NCI-H226 (cell line): ENCODE measurements at places on chromosomes 3 and 15.

- no peak for DNase-seq
Measured at GRCh38 chr15:51076524-51077220, 18.0 kb downstream of the TNFAIP8L3 start.

DNA sequence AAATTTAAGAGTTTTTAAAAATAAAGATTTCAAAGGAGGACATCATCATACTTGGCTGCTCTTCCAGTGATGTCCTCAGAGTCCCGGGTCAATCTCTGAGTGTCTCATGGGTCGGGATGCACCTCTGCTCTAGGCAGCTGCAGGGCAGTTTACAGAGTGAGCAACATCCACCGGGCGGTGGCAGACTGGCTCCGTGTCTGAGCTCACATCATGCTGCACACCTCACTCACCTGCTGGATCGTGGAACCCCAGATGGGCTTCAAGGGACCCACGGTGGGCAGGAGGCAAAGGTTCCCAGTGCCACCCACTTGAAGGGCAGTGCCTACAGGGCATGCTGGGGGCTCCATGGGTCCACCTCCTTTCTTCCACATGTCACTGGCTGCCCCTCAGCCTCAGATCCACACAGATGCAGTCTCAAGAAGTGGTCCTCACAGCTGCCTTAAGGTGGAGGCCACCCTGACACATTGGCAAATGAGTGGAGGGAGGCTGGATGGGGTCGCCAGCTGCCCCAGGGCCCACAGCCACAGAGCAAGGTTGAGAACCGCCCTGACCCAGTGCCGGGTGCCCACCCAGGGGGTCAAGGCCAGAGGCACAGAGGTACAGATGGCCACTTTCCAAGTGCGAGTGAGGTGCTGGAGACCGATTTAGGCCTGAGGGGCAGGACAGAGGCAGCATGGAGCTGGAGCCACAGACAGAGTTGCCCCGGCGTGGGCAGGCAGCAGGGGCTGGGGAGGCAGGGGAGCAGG, 25.2 kb downstream of the CYFIP1 start:
- no peak for DNase-seq

- DNase-seq, result peak; percentile 93
Measured at GRCh38 chr15:44195151-44195740, at the start of gene FRMD5. TSS of gene FRMD5 (minus strand) at chr15:44195271.

- DNase-seq, result no peak
Measured at GRCh38 chr15:87777054-87777561, 479.4 kb downstream of the NTRK3 start.

GRCh38 chr3:12862387-12862786, 21.0 kb upstream of the RPL32 start:
- no peak for DNase-seq

- no peak for DNase-seq
Measured at GRCh38 chr3:32147933-32148332, 41.5 kb downstream of the GPD1L start.

GRCh38 chr3:10380906-10381305, 60.0 kb upstream of the SEC13 start:
- DNase-seq, result no peak

DNA sequence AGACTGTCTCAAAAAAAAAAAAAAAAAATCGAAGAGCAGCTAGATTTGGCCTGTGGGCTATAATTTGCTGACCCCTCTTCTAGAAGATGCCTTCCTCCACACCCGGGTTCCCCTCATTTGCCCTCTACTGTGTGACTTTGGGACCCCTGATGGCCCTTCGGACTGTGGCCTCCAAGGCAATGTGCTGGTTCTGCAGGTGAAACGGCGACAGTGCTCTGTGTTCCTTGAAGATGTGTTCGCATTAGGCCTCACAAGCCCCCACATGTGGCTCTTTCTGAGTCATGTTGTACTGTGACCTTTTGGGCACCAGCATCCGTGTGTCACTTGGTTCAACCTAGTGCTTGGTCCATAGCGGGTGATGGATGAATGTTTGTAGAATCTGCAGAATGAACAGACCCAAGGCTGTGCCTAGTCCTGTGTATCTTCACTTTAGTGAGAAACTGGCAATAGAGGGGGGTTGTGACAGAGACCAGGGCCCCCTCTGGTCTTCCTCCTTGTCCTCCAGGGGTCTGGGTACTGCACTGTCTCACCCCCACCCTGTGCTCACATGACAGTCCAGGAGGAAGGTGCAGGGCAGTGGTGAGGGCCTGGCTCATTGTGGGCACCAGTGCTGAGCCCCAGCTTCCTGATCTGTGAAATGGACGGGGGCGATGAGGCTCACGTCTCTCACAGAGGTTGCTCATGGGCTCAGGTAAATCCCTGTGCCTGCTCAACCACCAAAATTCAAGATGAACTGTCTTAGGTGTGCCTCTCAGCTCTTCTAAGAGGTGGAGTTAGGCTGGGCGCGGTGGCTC, 22.7 kb downstream of the GOLGA6L2 start:
- no peak for DNase-seq

GRCh38 chr3:34005886-34006285, 207.5 kb downstream of the PDCD6IP start:
- DNase-seq, result peak; percentile 40

GRCh38 chr3:27279123-27279522, 90.1 kb downstream of the NEK10 start:
- no peak for DNase-seq

DNA sequence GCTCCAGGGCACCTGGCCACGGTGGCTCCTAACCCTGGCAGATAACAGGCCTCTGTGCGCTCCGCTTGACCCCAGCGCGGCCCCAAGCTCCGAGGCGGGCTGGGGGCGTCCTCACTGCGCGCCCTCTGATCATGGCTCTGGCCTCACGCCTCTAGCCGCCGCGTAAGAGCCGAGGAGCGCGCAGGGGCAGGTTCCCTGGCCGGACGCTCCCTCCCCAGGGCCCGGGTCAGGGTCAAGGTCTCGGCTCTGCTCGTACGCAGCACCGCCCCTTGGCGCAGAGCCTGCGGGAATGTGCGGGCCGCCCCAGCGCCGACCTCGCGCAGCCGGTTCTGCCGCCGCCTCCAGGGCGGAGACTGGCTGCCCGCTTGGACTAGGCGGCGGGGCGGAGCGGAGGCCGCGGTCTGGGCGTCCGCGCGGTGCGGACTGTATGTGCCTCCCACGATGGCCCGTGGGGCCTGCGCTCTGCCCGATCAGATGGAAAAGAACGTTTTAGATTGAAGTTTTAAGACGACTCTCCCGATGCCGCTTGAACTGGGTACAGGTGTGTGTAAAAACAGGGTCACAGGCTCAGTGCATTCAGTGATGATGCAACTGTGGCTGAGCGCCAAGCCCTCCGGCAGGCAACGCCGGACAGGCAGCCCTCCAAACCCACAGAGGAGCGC, 40.8 kb downstream of the CHST14 start:
- DNase-seq, result peak; percentile 33

GRCh38 chr3:171712171-171712938, 97.9 kb downstream of the PLD1 start:
- peak; percentile 70 for DNase-seq

- DNase-seq, result no peak
Measured at GRCh38 chr3:100086401-100086800, 27.9 kb downstream of the FILIP1L start.

GRCh38 chr3:146851665-146852064, 246.5 kb upstream of the PLSCR5 start:
- no peak for DNase-seq

DNA sequence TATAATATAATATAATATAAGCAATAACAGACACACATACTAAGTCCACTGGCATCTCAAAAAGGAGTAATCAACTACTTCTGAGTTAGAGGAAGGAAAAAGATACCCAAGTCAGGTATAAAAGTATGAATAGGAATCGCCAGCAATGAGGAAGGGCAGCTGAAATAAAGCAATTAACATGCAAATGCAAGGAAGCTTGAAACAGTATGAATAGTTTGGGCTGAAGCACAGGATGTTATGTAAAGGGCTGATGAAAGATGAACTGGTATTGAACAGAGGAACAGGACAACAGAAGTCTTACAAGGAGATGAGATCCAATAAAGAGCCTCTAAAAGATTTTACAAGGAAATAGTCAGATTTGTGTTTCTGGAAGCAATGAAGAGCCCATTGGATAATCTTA, 7.1 kb downstream of the COPS2 start:
- DNase-seq, result no peak

DNA sequence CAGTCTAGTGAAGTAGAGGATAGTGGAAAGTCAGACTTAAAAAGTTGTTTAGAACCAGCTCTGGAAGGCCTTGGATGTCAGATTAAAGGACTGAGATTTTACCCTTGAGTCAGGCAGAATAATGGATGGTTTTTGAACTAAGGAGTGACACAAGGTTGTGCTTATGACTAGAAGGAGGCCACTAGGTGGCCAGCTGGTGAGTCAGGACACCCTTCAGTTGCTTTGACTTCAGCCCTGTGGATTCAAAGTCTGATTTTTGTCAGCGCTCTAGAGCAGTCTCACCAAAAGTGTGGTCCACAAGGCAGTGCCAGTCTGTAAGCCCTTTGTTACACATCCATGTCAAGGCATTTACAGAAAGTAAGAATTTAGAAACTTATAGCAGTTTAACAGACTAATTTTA, 3.8 kb upstream of the GABPB1 start:
- peak; percentile 27 for DNase-seq

DNA sequence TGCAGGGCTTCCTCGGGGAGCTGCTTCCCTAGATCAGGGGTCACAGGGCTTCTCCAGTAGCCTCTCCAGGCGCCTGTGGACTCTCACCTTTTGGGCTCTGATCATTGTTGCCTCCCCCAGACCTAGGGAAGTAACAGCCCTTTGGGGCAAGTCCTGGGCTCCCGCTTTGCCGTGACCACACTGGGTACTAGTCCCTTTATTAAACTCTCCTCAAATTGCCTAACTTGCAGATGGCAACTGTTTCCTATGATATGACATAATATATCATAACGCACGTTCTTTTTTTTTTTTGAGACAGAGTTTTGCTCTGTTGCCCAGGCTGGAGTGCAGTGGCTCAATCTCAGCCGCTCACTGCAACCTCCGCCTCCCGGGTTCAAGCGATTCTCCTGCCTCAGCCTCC, 17.9 kb upstream of the NRROS start:
- DNase-seq, result no peak

DNA sequence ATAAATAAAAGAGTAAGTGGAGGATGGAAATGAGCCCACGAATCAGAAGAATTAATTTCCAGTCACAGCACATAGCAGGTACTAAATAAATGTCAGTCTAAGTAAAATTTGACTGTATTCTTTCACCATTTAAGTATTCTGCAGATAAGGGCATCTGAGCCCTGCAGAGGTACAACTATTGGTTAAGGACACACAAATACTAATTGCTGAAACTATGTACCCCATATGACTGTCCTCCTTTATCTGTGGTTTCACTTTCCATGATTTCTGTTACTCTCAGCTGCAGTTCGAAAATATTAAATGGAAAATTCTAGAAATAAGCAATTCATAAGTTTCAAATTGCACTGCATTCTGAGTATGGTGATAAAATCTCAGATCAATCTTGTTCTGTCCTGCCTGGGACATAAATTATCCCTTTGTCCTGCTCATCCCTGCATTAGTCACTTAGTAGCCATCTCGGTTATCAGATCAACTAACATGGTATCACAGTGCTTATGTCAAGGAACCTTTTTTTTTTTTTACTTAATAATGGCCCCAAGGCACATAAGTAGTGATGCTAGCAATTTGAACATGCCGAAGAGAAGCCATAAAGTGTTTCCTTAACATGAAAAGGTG, 95.1 kb downstream of the LSAMP start:
- DNase-seq, result no peak

DNA sequence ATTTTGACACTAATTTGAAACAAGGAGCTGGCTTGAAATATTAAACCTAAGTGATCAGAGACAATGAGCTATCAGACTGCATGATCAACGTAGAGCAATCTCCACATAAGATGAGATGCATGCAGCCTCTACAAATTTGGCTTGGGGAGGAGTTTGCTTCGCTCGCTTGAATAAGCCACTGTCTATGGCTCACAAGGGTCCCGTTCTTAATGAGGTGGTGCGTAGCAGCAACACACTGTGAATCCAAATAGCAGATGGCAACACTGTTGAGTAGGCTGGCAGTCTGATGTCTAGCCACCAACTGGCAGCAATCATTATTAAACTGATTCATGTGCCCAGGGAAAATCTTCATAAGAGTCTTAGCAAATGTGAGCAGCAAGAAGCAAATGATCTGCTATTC, 125.4 kb upstream of the CCDC54 start:
- no peak for DNase-seq

DNA sequence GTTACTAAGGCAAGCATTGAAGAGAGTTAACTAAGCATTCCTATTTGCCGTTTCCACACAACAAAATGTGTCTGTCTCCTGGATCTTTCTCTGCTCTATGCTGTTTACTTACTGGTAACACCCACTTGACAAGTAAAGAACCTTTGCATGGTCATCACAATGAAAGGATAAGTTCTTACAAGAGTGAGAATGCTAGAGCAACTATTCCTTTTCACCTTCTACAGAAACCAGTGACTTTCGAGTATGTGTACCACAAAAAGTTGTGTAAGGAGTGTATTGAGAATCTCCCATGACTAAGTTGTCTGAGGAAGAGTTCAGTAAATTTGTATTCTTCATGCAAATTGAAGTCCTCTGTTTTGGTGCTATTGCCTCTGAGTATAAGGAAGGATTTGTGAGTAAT, 10.8 kb downstream of the TIPARP start:
- no peak for DNase-seq

DNA sequence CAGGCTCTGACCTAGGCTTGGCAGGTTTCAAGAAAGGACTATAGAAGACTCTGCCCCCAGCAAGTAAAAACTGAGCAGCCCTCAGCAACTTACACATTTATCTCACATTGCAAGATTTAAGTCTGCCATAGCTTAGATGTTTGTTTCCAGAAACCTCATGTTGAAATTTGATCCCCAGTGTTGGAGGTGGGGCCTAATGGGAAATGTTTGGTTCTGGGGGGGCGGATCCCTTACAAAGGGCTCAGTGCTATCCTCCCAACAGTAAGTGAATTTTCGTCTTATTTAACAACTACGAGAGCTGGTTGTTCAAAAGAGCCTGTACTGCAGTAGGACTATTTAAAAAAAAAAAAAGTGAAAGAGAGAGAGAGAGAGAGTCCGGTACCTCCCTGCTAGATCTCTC, 125.2 kb upstream of the PROK2 start:
- DNase-seq, result no peak

GRCh38 chr3:37262816-37263393, 88.5 kb upstream of the LRRFIP2 start:
- no peak for DNase-seq

- DNase-seq, result no peak
Measured at GRCh38 chr3:53816425-53816824, 29.8 kb downstream of the CHDH start.

GRCh38 chr3:43211681-43212080, 74.7 kb upstream of the SNRK start:
- DNase-seq, result no peak

DNA sequence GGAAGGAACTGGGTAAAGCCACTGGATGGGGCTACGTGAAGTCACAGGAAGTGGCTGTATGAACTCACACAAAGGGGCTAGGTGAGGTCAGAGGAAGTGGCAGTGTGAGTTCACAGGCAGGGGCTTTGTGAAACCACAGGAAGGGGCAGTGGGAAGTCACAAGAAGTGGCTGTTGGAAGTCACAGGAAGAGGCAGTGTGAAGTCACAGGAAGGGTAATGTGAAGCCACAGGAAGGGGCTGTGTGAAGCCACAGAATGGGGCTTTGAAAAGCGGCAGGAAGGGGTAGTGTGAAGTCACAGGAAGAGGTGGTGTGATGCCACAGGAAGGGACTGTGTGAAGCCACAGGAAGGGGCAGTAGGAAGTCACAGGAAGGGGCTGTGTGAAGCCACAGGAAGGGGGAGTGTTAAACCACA, 34.6 kb downstream of the GASK1A start:
- no peak for DNase-seq

GRCh38 chr3:22496641-22497040, 706.5 kb upstream of the UBE2E2 start:
- DNase-seq, result no peak

GRCh38 chr15:88467935-88468528, 524 bp downstream of the MRPS11 start:
- no peak for DNase-seq
